ENCODE measurements at places on chromosomes 11 and 22.

DNA sequence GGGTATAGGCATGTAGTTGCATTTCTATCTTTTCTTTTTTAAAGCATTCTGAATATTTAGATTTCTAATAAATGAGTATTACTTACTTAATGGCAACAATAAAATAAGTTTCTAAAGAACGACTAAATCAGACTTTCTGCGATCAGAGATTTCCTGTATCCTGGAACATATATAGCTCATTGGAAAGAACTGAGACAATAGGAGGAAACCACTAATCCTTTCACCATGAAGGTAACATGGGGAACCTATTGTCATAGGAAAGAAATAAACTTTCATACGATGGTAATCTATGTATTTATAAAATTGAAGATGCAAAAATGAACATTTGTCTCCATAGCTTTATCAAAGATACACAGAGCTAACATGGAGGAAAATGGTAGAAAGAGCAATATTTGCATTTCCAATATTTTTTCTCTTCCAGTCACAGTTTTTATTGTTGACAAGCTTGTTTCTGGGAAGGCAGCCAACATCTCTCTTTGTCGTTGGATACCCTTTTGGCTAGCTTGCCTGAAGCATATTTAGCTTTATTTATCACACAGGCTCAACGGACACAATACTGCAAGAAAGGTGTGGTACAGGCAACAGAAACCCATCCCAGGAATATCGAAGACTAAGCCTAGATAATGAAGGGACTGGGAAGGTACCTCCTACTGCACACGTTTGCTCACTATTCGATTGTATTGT lies 293.3 kb upstream of the MPPED2 start:
- DNase-seq, result peak; percentile 8

- DNase-seq, result no peak
Measured at GRCh38 chr22:22161924-22162851, 82.4 kb upstream of the VPREB1 start.

- no peak for DNase-seq
Measured at GRCh38 chr22:22800716-22801115, 86.9 kb upstream of the IGLL5 start.

DNA sequence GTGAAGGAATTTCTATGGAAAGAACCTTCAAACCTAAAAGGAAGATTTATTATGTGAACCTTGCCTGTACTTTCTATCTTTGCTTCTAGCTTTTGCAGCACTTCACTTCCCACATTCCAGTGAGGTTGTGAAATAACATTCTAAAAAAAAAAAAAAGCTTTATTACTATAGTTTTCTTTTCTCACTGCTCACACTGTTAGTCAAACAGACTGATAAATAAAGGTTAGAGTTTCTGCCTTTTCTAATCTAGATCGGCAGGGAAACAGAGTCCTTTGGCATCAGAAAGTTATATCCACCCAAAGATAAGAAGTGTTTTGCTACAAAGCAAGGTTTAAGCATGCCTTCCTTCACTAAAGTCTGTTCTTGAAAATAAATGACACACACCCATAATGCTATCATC lies 2.8 kb downstream of the AAMDC start:
- DNase-seq, result no peak
